Uterine smooth muscle cell (primary cell): ENCODE measurements at places on chromosomes 11 and 22. TPM values are rescaled to one million over a fixed set of nuclear protein-coding genes. Genes with fewer than 3 reads are reported as not detected.

Gene SCGB1D2
- total RNA-seq: not detected in 2 replicates

Gene MOV10L1
- total RNA-seq: 1.7 and 5.1 TPM in 2 replicates

Gene OR52A1
- not detected in 2 replicates for total RNA-seq

Gene CNGA4
- total RNA-seq: under 0.01 TPM in 1 of 2 replicates, not detected in the other
